ENCODE measurements at places on chromosomes 3 and 15.

DNA sequence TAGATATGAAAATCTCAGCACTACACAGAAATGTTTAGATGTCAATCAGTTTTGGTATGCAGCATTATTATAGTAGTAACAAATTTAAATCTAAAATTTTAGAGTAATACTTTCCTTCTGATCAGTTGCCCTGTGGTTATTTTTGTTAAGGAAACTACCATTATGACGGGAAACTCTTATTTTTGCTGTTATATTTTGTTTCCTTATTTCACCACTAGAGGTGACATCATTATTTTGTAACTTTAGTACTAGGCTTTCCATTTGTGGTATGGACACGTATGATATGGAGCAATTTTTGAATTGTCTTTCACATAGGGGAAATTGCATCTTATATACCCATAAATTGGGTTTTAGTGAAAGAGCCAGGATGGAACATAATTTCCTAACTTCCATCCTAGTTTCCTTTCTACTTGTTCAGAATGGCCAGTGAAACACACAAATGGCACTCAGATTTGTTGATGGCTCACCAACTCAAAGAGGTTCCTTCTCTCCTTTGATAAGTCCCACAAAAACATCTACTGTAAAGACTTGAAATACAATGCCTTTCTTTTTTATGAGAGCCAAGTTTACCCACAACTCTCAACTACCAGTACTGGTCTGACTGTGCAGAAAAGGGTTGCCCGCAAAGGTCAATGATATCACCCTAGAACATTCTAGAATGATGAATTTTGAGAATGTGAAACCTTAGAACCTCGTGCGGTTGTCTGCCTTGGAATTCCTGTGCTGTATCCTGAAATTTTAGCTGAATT is 19.4 kb upstream of the PPP4R2 start:
- no peak overlapping the region for H3K4me3 ChIP-seq
- no peaks in the 10 kb centered on the region for H3K4me1 ChIP-seq
- H3K27ac ChIP-seq: no peak overlapping the region
- DNase-seq: no peak
- H3K36me3 ChIP-seq: no peaks in the 10 kb centered on the region

- no peaks in the 10 kb centered on the region for H3K4me1 ChIP-seq
These were observed 13.2 kb downstream of the MEIS2 start for GRCh38 chr15:37087131-37087588.

GRCh38 chr3:41370307-41370706 is 171.0 kb downstream of the CTNNB1 start:
- no peak overlapping the region for H3K4me3 ChIP-seq
- no peaks in the 10 kb centered on the region for H3K4me1 ChIP-seq
- no peaks in the 10 kb centered on the region for H3K36me3 ChIP-seq
- no peak overlapping the region for H3K27ac ChIP-seq
- no peaks in the 10 kb centered on the region for H3K27me3 ChIP-seq
- no peak for DNase-seq

- H3K4me3 ChIP-seq: no peak overlapping the region
- no peaks in the 10 kb centered on the region for H3K36me3 ChIP-seq
- no peaks in the 10 kb centered on the region for H3K4me1 ChIP-seq
- no peaks in the 10 kb centered on the region for H3K27me3 ChIP-seq
These were observed 17.3 kb upstream of the SLC28A2 start for GRCh38 chr15:45234562-45235235.

DNA sequence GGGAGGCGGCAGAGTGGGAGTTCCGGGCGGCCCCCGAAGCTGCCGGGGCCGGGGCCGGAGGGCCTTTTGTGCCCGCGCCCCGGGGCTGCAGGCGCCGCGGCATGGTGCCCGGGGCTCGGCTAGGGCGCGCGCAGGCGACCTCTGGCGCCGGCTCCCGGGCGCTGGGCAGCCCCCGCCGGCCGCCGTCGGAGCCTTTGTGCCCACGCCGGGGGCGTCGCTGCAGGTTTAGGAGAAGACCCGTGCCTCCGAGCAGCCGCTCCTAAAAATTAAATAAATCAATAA is 299 bp downstream of the PAQR9 start:
- H3K27me3 ChIP-seq: peaks cover 11% of the 10 kb centered on the region
- no peak overlapping the region for H3K4me3 ChIP-seq
- H3K27ac ChIP-seq: no peak overlapping the region
- H3K36me3 ChIP-seq: no peaks in the 10 kb centered on the region
- no peak for DNase-seq
- no peaks in the 10 kb centered on the region for H3K4me1 ChIP-seq

GRCh38 chr3:153169793-153170383 is 7.9 kb downstream of the RAP2B start:
- no peak overlapping the region for H3K27ac ChIP-seq
- H3K4me3 ChIP-seq: no peak overlapping the region
- peaks cover 26% of the 10 kb centered on the region for H3K4me1 ChIP-seq
- DNase-seq: no peak
- no peaks in the 10 kb centered on the region for H3K36me3 ChIP-seq

GRCh38 chr3:49665822-49666519 is 8.2 kb upstream of the APEH start:
- no peaks in the 10 kb centered on the region for H3K4me1 ChIP-seq
- no peaks in the 10 kb centered on the region for H3K36me3 ChIP-seq
- DNase-seq: no peak

GRCh38 chr15:92901072-92901761 is 1.1 kb downstream of the CHD2 start:
- H3K27ac ChIP-seq: peak overlapping the region; percentile 97
- H3K36me3 ChIP-seq: peaks cover 5% of the 10 kb centered on the region
- no peak for DNase-seq

DNA sequence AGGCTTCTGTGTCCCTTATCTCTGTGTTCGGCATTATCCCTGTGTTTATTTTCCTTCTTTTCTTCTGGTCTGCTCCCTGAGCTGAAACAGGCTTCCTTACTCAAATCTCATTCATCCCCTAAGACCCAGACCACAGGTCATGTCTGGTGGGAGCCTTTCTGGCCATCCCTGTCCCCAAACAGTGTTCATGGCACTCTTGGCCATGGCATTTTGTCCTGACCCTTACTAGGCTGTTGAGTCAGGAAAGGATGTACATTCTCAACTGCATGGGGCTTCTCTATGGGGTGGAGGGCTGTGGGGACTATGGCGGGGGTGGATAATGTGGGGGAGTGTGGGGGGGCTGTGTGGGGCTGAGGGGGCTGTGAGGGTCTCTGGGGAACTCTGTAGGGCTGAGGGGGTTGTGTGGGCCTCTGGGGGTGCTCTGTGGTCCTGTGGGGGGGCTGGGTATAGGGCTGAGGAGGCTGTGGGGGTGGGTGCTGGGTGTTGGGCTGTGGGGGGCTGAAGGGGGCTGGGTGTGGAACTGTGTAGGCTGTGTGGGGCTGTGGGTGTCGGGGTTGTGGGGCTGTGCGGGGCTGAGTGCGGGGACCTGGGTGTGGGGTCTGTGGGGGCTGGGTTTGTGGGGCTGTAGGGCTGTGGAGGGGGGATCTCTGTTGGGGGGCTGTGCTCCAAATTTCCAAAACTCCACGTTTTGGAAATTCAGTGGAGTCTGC is 64.3 kb downstream of the KLF13 start:
- no peaks in the 10 kb centered on the region for H3K36me3 ChIP-seq
- no peak overlapping the region for H3K27ac ChIP-seq
- no peaks in the 10 kb centered on the region for H3K27me3 ChIP-seq

DNA sequence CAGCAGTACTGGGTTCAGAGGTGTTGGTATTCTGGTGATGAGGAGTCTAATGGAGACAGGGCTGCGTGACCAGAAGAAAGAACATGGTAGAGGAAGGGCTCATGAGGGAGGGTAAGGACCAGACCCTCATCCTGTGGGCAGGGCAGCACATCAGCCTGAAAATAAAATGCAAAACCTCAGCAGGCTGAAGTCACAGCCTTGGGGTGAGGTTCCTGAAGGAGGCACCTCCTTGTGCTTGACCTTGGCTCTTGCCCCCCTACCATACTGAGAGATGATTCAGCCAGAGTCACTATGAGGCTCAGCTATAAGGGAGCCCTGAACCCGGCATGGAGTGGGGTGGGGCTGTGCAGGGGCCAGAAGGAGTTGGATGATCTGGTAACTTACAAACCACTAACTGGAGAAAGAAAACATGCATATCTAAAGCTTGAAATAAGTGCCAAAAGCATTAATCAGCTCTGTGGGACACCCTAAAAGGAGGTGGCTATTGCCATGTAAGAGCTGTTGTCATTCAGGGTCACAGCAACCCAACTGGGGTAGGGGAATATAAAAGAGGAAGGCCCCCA is 60.2 kb downstream of the CORO2B start:
- DNase-seq: no peak
- no peaks in the 10 kb centered on the region for H3K4me1 ChIP-seq
- no peaks in the 10 kb centered on the region for H3K36me3 ChIP-seq
- no peaks in the 10 kb centered on the region for H3K27me3 ChIP-seq
- H3K4me3 ChIP-seq: no peak overlapping the region

- no peaks in the 10 kb centered on the region for H3K4me1 ChIP-seq
- no peak for DNase-seq
- no peak overlapping the region for H3K27ac ChIP-seq
- H3K36me3 ChIP-seq: no peaks in the 10 kb centered on the region
These were observed 61.4 kb downstream of the COL8A1 start for GRCh38 chr3:99699841-99700240.

DNA sequence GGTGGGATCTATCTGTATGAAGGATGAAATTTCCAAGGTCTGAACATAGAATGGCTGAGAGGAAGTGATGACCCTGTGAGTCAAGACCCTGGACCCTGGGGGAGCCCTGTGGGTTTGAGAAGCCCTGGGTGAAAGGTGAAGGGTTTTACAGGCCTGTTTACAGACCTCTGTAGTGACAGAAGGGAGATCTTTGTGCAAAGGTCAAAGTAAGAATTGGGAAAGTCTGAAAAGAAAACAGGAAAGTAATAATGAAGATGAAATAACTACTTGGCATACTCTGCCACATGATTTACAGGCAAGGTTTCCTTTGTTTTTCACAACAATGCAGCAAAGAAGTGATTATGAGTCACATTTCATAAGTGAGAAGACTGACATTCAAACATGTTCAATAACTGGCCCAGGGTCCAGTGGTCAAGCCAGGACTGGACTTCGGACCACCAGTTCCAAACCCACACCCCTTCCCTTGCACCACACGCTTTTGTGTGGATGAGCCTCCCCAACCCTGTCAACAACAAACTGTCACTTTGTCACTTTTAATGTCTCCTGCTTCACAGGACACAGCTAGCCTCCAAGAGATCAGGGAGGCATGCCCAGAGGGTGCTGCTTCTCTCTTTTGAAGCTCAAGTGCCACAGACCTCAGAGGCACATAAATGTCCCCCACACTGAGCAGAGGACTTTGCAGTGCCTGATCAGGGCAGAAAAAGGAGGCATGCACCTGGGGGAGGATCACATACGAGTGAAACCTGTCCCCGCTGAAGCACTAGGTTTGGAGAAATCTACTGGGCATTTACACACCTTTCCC is 21.5 kb downstream of the CD86 start:
- no peaks in the 10 kb centered on the region for H3K36me3 ChIP-seq
- H3K27ac ChIP-seq: no peak overlapping the region
- no peak overlapping the region for H3K4me3 ChIP-seq
- no peaks in the 10 kb centered on the region for H3K4me1 ChIP-seq
- no peak for DNase-seq
- peaks cover 4% of the 10 kb centered on the region for H3K27me3 ChIP-seq

GRCh38 chr3:125156456-125156855 is 56.1 kb downstream of the SLC12A8 start:
- no peaks in the 10 kb centered on the region for H3K27me3 ChIP-seq
- no peak overlapping the region for H3K4me3 ChIP-seq
- H3K27ac ChIP-seq: no peak overlapping the region
- H3K4me1 ChIP-seq: no peaks in the 10 kb centered on the region
- H3K36me3 ChIP-seq: no peaks in the 10 kb centered on the region

GRCh38 chr15:54506977-54507524 is 528.8 kb downstream of the UNC13C start:
- H3K4me3 ChIP-seq: no peak overlapping the region
- no peaks in the 10 kb centered on the region for H3K36me3 ChIP-seq
- no peaks in the 10 kb centered on the region for H3K27me3 ChIP-seq
- H3K4me1 ChIP-seq: no peaks in the 10 kb centered on the region

GRCh38 chr3:42148982-42149432 is 57.9 kb downstream of the TRAK1 start:
- H3K27me3 ChIP-seq: no peaks in the 10 kb centered on the region
- H3K36me3 ChIP-seq: no peaks in the 10 kb centered on the region
- H3K4me3 ChIP-seq: no peak overlapping the region
- no peaks in the 10 kb centered on the region for H3K4me1 ChIP-seq
- H3K27ac ChIP-seq: no peak overlapping the region

DNA sequence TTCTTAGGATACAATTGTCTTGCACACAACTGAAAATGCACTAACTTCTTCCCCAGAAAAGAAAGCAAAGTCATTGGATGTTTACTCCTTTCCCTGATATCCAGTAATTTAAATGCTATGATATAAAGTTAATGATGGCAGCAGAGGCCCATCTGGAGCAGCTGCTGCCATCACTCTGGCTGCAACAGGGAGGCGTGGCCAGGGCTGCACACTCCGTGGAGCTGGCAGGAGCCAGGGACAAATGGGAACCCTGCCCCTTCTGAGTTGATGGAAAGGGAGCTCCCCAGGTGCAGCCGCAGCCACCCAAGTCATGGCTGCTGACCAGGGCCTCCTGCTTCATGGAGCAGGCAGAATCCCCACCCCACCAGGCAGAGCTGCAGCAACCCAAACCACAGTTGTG is 72.6 kb upstream of the ALDH1A3 start:
- no peak overlapping the region for H3K4me3 ChIP-seq
- no peaks in the 10 kb centered on the region for H3K4me1 ChIP-seq
- H3K36me3 ChIP-seq: no peaks in the 10 kb centered on the region

GRCh38 chr3:128066676-128067075 is 14.4 kb downstream of the SEC61A1 start:
- no peaks in the 10 kb centered on the region for H3K4me1 ChIP-seq
- H3K27ac ChIP-seq: no peak overlapping the region
- DNase-seq: no peak
- peaks cover 38% of the 10 kb centered on the region for H3K36me3 ChIP-seq
- H3K4me3 ChIP-seq: no peak overlapping the region

DNA sequence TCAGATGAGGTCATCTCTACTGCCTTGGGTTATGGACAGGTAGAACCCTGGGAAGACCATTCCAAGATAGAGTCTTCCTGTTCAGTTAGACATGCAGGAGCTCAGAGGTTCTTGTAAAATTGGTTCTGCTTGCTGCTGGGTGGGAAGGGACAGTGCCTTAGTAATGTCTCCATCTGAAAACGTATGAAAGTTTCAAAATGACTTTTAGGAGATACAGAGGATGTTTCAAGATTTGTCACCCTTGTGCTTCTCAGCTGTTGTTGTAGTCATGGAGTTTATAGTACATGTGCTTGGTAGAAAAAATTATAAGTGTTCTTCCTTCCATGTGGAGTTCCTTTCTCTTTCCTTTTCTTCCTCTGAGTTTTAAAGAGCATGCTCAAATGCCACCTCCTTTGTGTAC is 885.2 kb upstream of the CFAP20DC start:
- H3K4me1 ChIP-seq: peaks cover 5% of the 10 kb centered on the region
- H3K4me3 ChIP-seq: no peak overlapping the region
- DNase-seq: no peak
- no peaks in the 10 kb centered on the region for H3K36me3 ChIP-seq
- no peak overlapping the region for H3K27ac ChIP-seq
